ENCODE measurements at places on chromosomes 2 and 18.

DNA sequence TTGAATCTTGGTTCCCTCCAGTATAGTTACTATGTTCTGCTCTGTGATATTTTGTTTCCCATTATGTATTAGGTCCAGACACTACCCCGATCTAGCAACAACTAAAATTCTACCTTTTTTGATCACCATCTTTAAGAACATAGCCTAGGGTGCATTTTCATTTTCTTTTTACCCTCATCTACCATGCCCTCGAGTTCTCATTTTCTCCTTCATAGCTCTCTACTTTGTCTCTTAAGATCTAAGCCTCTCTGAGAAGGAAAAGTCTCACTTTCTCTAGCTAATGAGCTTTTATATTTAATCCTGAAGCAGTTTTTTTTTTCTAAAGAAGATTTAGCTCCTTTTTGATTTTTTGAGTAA is 1089.4 kb upstream of the SLC39A10 start:
- no peak for DNase-seq

DNA sequence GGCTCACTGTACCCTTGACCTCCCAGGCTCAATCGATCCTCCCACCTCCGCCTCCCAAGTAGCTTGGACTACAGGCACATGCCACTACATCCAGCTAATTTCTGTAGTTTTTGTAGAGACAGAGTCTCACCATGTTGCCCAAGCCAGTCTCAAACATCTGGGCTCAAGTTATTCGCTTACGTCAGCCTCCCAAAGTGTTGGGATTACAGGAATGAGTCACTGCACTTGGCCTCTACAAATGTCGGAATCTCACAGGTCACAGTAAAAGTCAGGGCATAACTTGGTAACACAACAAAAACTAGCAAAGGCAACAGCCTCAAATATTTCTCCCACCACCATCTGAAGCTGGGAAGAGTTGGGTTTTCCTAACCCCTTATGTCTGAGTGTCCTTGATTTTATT is 25.3 kb downstream of the SCG2 start:
- no peak for DNase-seq

DNA sequence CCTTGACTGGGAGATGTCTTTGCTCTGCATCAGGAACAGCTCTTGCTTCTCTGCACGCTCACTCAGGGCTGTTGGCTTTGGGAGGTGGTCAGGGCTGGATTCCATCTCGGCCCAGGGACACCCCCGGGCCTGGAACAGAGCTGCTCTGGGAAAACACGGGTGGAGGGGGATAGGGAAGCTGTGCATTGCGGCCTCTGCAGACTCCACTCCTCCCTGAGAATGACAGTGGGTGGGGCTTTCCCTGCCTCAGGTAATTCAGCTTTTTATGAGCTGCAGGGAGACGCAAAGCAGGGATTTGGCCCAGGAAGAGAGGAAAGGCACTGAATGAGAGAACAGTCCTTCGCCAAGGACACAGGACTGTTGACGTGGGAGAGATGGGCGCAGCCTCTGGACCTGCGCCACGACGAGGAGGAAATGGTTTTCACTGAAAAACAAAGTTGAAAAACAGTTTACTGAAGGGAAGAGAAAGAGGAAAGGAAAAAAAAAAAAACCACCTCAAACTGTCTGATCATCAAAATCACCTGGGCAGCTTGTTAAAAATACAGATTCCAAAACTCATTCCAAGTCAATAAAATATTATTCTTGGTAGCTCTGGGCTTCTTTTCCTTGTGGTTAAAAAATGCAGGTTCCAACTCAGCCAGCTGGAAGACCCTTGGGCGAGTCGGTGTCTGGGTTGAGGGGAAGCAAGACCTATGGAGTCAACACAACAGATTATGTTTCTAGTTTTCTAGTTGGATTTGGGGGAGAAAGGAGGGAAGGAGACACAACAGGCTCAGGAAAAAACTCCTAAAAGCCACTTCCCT is 194.0 kb downstream of the ZFP36L2 start:
- peak; percentile 77 for DNase-seq

DNA sequence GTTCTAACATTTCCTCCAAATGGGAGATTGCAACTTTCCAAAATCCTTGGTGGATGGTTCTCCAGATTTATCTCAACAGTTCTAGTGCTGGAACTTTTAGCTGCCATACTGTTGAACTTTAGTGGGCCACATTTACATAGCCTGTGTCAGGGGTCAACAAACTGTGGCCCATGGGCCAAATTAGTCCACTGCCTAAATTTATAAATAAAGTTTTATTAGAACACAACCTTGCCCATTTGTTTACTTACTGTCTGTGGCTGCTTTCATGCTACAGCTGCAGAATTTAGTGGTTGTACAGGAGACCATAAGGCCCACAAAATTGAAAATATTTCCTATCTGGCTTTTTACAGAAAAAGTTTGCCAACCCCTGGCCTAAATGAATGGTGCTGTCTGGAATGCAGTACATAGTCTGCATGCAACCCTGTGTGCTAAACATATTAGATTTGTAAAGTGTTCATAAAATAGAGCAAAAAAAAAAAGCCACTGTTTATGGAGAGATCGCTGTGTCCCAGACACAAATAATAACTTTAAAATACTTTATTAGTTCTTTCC is 30.3 kb downstream of the MGAT5 start:
- DNase-seq, result no peak
